ENCODE measurements at places on chromosomes 7 and 10. TPM values are rescaled to one million over a fixed set of nuclear protein-coding genes. Genes with fewer than 3 reads are reported as not detected.

The GOLGA7B gene
- not detected for polyA plus RNA-seq

DNA sequence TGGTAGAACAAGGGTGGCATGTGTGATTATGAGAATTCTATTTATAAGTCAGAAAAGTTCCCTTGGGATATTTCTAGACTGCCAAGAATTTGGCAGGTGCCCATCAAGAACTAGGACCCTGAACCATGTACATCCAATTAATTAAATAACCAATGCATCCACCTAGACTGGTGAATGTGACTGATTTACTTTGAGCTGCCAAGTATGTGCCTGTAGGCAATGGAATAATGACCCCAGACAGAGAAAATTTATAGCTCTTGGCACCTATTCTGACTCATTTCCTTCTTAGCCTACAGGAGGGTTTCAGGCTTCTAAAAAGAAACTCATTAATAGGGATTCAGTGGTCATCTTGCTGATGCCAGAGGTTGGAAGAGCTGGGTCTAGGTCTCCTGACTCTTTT lies 54.9 kb downstream of the KCNH2 start:
- H3K4me1 ChIP-seq: no peaks in the 10 kb centered on the region
- no peak overlapping the region for H3K4me3 ChIP-seq
- no peak for DNase-seq
- H3K27ac ChIP-seq: no peak overlapping the region
- H3K36me3 ChIP-seq: no peaks in the 10 kb centered on the region
- peaks cover 55% of the 10 kb centered on the region for H3K27me3 ChIP-seq

The EBLN1 gene
- not detected for polyA plus RNA-seq

DNA sequence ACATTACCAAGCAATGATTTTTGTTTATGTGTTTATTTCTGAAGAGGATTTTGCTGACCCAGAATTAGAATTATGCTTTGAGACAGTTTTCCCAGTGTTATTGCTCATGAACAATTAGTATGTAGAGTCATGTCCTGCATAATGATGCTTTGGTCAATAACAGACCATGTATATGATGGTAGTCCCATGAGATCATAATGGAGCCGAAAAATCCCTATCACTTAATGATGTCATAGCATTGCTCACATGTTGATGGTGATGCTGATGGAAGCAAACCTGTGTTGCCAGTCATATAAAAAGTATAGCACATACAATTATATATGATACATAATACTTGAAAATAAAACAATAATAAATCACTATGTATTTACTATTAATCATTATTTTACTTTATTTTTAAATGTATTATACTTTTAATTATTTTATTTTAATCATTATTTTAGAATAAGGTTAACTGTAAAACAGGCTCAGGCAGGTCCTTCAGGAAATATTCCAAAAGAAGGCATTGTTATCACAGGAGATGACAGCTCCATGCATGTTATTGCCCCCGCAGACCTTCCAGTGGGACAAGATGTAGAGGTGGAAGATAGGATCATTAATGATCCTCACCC lies 33.5 kb downstream of the AHR start:
- H3K4me3 ChIP-seq: no peak overlapping the region
- peaks cover 9% of the 10 kb centered on the region for H3K36me3 ChIP-seq
- DNase-seq: no peak
- no peaks in the 10 kb centered on the region for H3K4me1 ChIP-seq
- no peak overlapping the region for H3K27ac ChIP-seq
- no peaks in the 10 kb centered on the region for H3K27me3 ChIP-seq

The NME8 gene
- polyA plus RNA-seq: not detected

DNA sequence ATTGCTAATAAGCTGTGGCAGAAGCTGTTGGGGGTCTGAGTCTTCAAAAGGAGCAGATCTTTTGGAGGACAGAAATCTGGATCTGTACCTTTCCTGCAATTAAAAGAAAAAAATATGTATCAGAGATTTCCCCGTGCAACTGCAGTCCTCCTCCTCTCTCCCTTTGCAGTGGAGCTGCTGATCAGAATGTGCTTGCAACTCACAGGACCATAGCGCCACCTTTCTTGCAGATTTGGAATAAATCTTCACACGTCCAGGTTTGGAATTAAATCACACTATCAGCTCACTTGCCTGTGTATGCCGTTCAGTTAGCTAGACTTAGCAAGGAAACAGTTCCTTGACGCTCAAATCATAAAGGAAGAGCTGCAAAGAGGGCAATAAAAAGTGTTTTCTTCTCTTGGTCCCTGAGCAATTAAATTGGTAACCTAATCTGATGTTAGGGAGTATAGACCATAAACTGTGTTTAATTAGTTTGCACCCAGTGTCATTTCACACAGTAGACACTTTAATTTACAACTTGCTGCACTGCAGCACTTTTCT lies 77.4 kb downstream of the PON1 start:
- no peaks in the 10 kb centered on the region for H3K27me3 ChIP-seq
- H3K36me3 ChIP-seq: no peaks in the 10 kb centered on the region
- no peak overlapping the region for H3K27ac ChIP-seq
- H3K4me1 ChIP-seq: no peaks in the 10 kb centered on the region
- peak; percentile 13 for DNase-seq

DNA sequence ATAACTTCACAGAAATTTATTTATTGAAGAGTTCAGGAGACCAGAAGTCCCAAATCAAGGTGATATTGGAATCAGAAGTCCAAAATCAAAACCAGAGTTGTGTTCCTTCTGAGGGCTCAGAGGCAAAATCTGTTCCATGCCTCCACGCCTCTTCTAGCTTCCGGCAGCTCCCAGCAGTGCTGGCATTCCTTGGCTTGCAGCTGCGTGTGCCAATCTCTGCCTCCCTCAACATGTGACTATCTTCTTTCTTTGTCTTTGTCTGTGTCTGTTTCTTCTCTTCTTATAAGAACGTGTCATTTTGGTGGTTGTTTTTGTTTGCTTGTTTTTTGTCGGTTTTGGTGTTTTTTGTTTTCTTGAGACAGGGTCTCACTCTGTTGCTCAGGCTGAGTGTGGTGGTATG lies 116.1 kb downstream of the APBB1IP start:
- peaks cover 3% of the 10 kb centered on the region for H3K4me1 ChIP-seq
- no peak overlapping the region for H3K27ac ChIP-seq
- DNase-seq: no peak
- H3K4me3 ChIP-seq: no peak overlapping the region
- peaks cover 42% of the 10 kb centered on the region for H3K36me3 ChIP-seq

The GNGT1 gene
- not detected for polyA plus RNA-seq

GRCh38 chr10:131803860-131804425 lies 96.9 kb upstream of the PPP2R2D start:
- DNase-seq: no peak
- H3K36me3 ChIP-seq: peaks cover 8% of the 10 kb centered on the region
- H3K27ac ChIP-seq: no peak overlapping the region
- no peaks in the 10 kb centered on the region for H3K4me1 ChIP-seq
- H3K27me3 ChIP-seq: no peaks in the 10 kb centered on the region
- no peak overlapping the region for H3K4me3 ChIP-seq

DNA sequence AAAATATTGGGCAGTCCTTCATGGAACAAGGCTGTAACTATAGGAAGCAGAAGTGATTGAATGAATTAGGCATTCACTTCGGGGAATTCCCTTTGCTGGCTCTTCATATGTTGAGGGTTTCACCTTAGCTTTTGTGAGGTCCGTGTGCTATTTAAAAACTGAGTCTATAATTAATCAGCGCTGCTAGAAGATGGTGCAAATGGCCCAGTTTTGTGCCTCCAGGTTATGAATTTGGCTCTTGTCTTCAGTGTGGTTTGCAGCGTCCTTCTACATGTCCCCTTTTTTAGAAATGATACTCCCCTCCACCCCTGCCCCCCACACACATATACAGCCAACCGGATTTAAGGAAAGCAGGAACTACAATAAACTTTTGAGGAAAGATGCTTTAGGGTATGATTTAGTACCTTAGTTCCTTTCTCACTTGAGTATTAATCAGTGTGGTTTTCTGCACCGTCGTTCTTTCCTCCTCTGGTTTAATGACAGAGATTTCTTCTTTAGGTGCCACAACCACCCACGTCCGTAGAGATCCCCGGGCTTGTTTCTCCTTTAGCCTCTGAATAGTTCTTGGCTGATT lies 110.6 kb upstream of the SAMD8 start:
- H3K4me3 ChIP-seq: peak overlapping the region; percentile 66
- H3K27ac ChIP-seq: peak overlapping the region; percentile 78
- peaks cover 6% of the 10 kb centered on the region for H3K36me3 ChIP-seq
- H3K4me1 ChIP-seq: peaks cover 35% of the 10 kb centered on the region
- H3K27me3 ChIP-seq: no peaks in the 10 kb centered on the region

The DLX6 gene
- not detected for polyA plus RNA-seq

The ELFN1 gene
- polyA plus RNA-seq: not detected

DNA sequence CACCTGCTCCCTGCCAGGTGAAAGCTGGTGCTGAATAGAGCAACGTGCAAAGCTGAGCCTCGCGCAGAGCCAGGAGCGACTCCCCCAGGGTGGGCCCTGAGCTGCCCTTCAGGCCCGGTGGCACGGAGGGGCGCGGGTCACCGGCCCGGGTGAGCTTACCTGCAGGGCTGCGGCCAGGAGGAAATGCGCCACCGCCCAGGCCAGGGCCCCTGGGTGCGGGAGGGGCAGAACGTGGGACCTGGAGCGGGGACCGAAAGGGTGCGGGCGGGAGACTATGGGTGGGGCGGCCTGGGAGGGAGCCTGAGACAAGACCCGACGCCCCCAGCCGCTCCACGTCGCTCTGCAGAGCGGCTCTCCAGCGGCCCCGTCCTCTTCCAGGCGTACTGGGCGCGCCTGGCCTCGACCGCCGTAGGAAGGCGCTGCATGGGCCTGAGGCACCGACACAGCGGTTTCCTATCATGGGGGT lies 122.1 kb downstream of the BTAF1 start:
- no peaks in the 10 kb centered on the region for H3K27me3 ChIP-seq
- DNase-seq: no peak
- H3K36me3 ChIP-seq: no peaks in the 10 kb centered on the region
- no peak overlapping the region for H3K27ac ChIP-seq
- no peak overlapping the region for H3K4me3 ChIP-seq

DNA sequence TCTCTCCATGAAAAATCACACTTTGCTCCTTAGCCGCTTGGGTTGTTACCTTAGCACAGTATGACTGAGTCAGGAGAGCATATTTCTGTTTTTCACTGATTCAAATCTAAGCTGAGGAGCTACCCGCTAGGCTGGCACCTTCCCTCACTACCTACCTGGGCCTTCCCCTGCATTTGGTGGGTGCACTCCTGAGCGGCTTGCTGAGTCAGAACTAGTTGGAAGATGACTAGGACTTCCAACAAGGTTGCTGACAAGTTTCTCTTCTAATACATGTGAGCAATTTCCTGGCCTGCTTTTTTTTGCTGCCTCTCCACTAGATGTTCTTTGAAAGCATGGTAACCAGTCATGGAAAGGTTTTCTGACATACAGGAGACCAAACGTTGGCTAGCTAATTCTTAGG lies 43.8 kb upstream of the SEC61G start:
- H3K27me3 ChIP-seq: peaks cover 13% of the 10 kb centered on the region
- no peak overlapping the region for H3K4me3 ChIP-seq
- no peaks in the 10 kb centered on the region for H3K4me1 ChIP-seq
- H3K27ac ChIP-seq: no peak overlapping the region

DNA sequence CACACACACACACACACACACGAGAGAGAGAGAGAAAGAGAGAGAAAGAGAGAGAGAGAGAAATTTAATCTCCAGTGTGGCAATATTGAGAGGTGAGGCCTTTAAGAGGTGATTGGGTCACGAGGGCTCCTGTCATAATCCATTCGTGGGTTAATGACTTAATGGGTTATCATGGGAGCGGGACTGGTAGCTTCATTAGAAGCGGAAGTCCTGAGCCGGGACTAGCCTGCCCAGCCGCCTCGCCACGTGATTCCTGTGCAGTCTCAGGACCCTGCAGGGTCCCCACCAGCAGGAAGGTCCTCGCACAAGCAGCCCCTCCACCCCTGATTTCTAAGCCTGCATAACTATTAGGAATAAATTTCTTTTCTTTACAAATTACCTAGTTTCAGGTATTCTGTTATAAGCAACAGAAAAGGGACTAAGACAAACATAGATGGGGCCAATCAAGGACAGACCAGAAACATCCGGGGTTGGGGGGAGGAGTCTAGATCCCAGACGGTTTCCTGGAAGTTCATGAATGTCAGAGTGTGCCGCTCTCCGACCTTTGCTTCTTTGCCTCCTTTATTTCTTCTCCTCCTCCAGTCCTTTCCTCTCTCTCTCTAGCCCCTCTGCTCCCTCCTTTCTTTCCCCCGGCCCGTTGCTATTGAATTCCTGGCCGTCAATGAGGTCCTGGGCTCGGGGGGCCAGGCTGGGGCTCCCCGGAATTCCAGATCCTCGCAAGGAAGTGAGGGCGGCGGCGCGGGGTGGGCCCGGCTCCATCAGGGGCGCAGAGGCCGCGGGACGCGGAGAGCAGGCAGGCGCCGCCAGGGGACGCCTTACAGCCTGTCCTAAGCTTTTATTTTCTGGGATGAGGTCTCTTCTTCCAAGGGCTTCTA lies 146.8 kb downstream of the CYP26A1 start:
- no peaks in the 10 kb centered on the region for H3K4me1 ChIP-seq
- no peak overlapping the region for H3K4me3 ChIP-seq
- no peak overlapping the region for H3K27ac ChIP-seq

The TTYH3 gene
- polyA plus RNA-seq: 3.6 TPM

GRCh38 chr10:104274762-104275721 lies 6.1 kb downstream of the GSTO2 start:
- peaks cover 34% of the 10 kb centered on the region for H3K27me3 ChIP-seq
- no peak overlapping the region for H3K27ac ChIP-seq
- H3K36me3 ChIP-seq: no peaks in the 10 kb centered on the region

DNA sequence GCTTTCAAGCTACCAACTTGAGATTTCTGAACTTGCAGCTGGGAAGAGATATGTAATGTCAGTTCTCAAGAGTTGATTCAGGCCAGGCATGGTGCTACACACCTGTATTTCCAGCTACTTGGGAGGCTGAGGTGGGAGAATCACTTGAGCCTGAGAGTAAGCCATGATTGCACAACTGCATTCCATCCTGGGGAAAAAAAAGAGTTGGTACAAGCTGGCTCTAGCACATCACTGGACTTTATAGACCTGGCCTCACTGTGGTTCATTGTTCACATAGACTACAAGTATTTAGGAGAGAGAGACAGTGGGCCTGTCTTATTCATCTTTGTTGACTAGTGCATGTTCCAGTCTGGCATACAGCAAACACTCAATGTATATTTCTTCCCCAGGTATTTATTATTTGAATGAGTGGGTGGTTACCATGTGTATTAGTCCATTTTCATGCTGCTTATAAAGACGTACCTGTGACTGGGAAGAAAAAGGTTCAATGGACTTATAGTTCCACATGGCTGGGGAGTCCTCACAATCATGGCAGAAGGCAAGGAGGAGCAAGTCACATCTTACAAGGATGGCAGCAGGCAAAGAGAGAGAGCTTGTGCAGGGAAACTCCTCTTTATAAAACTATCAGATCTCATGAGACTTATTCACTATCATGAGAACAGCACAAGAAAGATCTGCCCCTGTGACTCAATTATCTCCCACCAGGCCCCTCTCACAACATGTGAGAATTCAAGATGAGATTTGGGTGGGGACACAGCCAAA lies 176.5 kb downstream of the PFKFB3 start:
- peaks cover 24% of the 10 kb centered on the region for H3K36me3 ChIP-seq
- peaks cover 23% of the 10 kb centered on the region for H3K4me1 ChIP-seq
- no peak for DNase-seq
- peaks cover 8% of the 10 kb centered on the region for H3K27me3 ChIP-seq
- no peak overlapping the region for H3K4me3 ChIP-seq
